ENCODE measurements at places on chromosomes 7 and 10.

GRCh38 chr10:6058682-6059475 is 3.3 kb downstream of the IL2RA start:
- no peak for DNase-seq

GRCh38 chr10:57142925-57143576 is 782.0 kb upstream of the ZWINT start:
- no peak for DNase-seq

DNA sequence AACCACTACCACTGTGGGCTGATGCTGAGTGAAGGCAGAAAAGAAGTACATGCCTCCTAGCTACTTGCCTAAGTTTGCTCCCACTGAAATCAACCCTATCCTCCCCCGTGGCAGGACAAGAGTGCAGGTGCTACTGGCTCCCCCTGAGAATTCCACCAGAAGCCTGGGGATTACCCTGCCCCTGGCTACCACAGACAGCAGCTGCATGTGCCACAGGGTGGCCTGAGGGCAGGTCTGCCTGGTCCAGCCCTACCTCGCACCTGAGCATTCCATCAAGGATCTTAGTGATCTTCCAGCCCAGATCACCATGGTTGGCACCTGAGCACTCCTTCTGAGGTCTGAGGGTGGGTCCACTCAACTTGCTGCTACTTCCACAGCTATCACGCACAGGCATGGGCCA is 176.4 kb upstream of the SMIM30 start:
- no peak for DNase-seq

DNA sequence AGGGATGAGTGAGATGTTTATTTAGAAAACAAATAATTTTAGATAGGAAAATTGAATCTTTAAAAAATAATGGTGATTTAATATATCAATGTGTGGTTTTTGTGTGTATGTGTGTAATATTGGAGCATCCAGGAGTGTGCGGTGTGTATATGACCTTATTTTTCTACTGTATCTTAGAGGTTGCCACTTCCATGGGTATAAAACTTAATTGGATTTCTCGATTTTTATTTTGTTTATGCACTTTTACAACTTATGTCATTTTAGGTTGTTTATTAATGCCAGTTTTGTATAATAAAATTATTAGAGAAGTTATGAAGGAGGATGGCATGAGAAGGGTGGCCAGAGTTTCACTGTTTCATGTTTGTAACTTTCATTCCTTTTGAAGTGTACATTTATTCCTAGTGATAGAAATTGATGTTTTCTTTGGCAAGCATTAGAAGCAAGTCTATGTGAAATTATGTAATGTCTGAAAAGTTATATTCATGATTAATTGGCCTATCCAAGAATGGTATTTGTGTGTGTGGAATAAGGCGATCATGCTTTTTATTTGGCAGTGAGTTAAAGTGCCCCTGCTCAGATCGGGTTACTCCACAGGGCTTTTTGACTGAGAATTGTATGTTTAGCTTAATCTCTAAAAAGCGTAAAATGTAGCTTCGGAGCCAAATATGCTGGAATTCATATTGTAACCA is 110.3 kb downstream of the KAT6B start:
- DNase-seq, result no peak

GRCh38 chr10:70660722-70661121 is 11.6 kb upstream of the ADAMTS14 start:
- no peak for DNase-seq

GRCh38 chr7:151393031-151393977 is 16.5 kb downstream of the WDR86 start:
- DNase-seq, result no peak

DNA sequence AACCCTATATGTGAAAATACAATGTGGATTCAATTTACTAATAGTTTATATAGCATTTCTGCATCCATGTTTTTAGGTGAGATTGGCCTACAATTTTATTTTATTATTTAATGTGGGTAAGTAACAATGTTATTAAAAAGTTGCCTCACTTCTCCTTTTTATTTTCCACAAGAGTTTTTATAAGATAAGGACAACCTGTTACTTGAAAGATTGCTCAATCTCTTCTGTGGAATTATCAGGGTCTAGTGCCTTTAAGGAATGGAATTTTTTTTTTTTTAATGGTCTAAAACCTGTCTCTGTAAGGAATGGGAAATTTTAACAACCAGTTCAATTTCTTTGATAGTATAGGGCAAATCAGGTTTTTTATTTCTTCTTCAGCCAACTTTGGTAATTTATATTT is 53.9 kb upstream of the RAB18 start:
- no peak for DNase-seq

DNA sequence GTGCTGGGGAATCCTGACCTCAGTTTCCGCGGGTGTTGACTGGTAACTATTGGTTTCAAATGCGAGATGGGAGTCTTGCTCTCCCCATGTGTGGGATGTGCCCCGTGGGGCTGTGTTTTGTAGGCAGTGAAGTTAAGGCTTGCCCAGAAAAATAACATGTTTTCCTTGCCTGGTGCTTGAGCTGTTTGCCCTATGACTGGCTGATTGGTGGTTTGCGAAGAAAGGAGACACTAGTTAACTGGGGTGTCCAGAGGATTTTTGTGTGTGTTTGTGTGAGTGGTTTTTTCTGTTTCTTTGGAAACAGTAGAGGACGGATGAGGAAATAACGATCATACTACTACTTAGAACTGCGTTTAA is 61.9 kb downstream of the CREB5 start:
- DNase-seq, result no peak

GRCh38 chr10:13520194-13520593 is 8.6 kb downstream of the BEND7 start:
- no peak for DNase-seq

DNA sequence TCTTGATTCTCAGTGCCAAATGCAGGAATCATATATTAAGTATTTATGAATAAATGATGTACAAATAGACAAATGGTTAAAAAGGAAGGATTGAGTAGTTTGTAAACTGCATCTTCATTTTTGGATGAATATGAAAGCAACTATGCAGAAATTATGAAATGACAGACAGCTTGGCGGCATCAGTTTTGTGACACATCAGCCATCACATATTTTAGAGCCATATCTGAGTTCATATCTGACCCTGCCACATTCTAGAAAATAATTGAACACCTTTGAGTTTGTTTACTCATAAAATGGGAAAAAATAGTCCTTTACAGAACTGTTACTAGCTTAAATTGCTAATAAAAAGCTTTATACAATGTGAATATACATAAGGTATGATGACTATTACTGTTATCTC is 448.2 kb downstream of the KIF20B start:
- no peak for DNase-seq

- DNase-seq, result peak; percentile 85
Observed at GRCh38 chr10:119165171-119166117, at the start of gene SFXN4. Gene SFXN4 (minus strand): TSS chr10:119165714. CDS start chr10:119165647, 67 bp downstream.

- no peak for DNase-seq
Observed at GRCh38 chr10:63133821-63134557, 861 bp downstream of the NRBF2 start.

- DNase-seq, result no peak
Observed at GRCh38 chr7:37273891-37274290, 174.8 kb downstream of the ELMO1 start.

DNA sequence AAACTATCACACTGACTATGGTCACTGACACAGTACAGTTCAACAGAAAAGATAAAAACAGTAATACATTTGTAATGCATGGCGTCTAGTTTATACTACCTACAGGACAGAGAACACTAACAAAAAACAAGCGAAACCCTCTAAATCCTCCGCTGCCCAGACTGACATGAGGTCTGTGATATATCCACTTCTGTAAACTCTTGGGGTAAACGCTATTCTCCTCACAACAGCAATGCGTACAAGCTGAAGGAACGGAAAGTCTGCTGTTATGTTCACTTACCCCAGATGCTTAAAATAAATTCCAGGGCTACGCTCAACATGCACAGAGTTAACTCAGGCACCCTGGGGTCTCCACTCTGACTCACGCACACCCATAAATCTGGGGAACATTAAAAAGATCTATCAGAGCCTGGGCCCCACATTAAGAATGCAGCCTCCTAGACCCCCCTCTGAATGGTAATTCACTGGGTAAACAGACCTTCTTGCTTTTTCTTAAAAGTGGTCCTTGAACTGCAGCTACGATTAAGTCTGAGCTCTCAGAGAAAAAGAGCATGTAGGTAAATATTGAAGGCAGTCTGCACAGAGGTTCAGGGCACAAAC is 105.6 kb downstream of the CTBP2 start:
- no peak for DNase-seq

GRCh38 chr10:110747609-110748464 is 103.7 kb downstream of the RBM20 start:
- no peak for DNase-seq

- DNase-seq, result no peak
Observed at GRCh38 chr7:131363719-131364118, 36.0 kb downstream of the MKLN1 start.

DNA sequence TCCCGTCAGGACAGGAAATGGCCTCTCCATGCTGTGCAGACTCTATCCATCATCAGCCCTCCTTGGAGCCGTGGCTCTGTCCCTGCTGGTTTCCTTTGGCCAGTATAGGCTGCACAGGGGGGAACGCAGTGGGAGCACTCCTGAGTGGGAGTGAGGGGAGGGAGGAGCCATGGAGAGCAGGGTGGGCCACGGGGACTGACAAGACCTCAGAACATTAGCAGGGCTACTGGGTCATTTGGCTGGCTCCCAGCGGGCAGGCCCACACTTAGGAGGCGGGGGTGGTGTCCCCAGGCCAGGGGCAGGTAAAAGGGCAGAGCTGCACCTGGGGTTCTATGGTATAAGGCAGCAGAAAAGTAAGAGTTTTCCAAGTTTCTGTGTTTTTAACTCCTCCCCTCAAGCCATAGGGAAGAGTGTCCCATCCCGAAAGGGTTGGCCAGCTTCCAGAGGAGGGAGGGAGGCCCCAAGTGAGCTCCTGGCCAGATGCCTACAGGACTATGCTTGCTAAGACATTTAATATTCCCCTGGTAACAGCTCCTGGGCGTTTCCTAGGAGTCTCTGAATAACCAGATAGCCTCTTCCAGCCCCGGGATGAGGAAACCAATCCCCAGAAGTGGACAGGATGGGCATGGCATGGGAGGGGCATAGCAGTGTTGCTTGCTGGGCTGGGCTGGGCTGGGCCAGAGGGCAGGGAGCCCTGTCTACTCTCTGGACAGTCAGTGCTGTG is 5.5 kb upstream of the OPN4 start:
- no peak for DNase-seq

DNA sequence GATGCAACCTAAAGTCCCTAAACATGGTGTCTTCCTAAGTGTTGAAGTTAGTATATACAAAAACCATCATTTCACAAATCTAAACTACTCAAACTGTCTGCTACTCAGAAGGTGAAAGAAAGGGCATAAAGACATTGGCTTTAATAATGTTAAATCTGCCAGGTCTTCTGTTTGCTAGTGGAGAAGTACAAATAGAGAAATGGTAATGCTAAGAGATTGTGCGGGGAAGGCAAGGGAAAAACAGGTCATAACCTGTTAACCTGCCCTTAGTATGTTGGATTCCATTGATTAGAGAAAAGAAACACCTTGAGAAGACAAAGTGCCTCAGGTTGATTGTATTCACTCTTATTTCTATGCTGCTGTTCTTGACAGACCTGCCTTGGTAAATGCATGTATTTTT is 80.3 kb downstream of the CALD1 start:
- DNase-seq, result no peak
